Nasal cavity respiratory epithelium epithelial cell of viscerocranial mucosa (primary cell): ENCODE measurements at places on chromosomes 1 and 21. TPM values are rescaled to one million over a fixed set of nuclear protein-coding genes. Genes with fewer than 3 reads are reported as not detected.

The DHDDS gene
- 48.5 and 55.3 TPM in 2 replicates for total RNA-seq

The B4GALT3 gene
- total RNA-seq, result 16.1 and 30.6 TPM in 2 replicates

The CSMD2 gene
- under 0.01 TPM in 1 of 2 replicates, not detected in the other for total RNA-seq

The CYP4Z1 gene
- 0.07 TPM in 1 of 2 replicates, not detected in the other for total RNA-seq

The TIE1 gene
- total RNA-seq, result 0.14 and 0.34 TPM in 2 replicates
